Stimulated activated CD4-positive, alpha-beta T cell treated with anti-CD3 and anti-CD28 coated beads, TNF-alpha, amount 100 ng/mL, for 24 hours (primary cell): ENCODE measurements at places on chromosomes 2 and 18.

- DNase-seq: no peak
Observed at GRCh38 chr2:233081232-233081730, 21.1 kb downstream of the INPP5D start.

DNA sequence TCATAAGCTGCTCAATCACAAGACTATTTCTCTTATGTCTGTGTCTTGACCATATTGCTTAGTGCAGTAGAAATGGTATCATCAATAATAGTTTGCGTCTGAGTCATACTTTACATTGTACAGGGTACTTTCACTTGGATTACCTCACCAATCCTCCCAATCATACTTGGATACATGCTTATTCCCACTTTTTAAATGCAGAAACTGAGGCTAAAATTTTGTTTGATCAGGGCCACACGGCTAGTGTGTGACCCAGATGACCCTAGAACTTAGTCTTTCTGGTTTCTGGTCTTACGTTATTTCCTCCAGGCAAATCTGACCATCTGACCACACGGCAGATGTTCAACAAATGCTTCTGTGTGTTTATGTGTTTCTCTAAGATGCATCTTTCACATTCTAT, 23.8 kb upstream of the CCL20 start:
- DNase-seq: no peak

DNA sequence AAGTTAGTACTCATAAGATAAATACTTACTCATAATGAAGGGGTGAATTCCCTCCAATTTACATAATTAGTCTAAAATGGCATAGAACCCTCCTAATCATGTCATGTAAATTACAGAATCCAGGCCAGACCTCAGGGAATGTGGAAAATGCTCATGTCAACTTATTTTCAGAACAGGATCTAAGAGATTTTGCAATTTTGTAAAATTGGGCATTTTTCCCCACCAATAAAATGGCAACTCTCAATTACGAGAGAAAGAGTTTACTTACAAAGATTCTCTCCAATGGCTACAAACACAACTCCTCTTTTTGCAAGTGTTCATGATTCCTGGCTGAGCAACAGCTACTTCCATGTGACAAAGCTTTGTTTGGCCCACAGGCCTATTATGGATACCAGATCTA, 33.8 kb upstream of the SP5 start:
- DNase-seq: no peak

DNA sequence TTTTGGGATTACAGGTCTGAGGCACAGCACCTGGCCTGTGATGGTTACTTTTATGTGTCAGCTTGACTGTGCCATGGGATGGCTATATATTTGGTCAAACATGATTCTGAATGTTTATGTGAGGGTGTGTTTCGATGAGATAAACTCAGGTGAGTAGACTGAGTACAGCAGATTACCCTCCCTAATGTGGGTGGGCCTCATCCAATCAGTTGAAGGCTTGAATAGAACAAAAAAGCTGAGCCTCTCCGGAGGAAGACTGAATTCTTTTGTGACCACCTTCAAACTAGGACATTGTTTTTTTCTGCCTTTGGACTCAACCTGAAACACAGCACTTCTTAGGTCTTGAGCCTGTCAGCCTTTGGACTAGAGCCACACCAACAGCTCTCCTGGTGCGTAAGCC, 49.4 kb upstream of the FIGN start:
- DNase-seq: no peak

DNA sequence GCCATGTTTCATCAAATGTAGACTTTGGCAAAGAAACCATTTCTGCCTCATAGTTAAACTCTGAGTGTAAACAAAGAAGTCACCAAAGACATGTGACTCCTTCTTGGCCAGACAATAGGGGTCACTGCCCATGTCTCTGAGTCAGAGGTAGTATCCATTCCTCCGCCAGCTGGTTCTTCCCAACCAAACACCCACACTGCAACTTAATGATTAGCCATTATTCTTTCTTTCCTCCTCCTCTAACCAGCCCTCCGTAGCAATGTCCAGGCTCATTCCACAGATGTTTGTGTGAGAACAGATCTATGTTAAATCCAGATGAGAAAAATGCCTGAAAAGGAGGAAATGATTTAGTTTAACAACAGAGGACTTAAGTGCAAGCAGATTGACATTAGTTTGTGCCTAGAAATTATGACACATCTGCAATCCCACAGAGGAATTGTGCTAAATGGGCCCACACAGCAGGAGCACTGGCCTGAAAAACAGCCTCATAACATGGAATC, 127.9 kb upstream of the SH3BP4 start:
- DNase-seq: no peak

DNA sequence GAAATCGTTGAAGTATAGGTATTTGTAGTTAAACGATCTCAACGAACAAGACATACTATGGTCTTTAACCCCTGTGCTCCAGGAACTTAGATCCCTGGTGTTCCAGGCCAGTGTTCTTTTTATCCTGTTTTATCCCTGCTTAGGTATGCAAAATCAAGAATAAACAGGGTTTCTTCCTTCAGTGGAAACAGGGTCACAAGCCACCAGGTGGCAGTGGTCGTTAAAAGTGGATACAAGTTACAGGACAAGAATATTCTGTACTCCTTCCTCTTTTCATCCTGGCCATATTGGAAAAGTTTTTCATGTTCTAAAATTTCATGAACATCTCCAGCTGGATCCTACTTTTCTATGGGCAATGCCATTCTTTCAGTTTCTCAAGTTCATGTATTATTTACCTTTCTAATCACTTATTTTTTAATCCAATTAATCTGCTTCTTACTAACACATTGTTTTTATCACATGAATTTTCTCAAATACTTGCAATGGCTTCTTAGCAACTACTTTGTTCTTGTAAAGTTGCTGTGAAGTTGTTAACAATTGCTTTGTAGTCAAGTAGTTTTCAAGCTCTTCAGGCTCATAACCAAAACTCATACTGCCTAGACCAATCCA, 16.4 kb upstream of the HNMT start:
- DNase-seq: peak; percentile 0

GRCh38 chr18:37306432-37306831, 259.2 kb downstream of the CELF4 start:
- DNase-seq: no peak
